ENCODE measurements at places on chromosomes 12 and 14.

DNA sequence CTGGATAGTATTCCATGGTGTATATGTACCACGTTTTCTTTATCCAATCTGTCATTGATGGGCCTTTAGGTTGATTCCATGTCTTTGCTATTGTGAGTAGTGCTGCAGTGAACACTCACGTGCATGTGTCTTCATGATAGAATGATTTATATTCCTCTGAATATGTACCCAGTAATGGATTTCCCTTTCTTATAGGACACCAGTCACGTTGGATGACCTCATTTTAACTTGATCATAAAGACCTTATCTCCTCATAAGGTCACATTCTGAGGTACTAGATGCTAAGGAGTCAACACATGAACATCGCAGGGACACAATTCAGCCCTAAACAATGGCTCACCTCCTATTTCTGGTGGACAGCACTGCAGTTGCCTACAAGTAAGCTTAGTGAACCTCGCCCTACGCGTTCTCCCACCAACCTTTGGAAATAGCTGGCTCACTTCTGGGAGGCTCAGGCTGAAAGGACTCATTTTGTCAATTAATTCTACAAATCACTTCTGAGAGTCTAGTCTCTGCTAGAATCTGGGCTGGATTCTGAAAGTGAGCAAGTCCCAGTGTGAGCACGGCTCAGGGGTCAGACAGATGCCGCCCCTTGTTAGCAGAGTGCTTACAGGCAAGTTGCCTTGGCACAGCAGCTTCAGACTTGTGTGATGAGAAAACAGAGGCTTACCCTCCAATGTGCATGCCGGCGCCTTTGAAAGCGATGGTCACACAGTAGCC is 183.8 kb upstream of the GSC start:
- no peak for DNase-seq

DNA sequence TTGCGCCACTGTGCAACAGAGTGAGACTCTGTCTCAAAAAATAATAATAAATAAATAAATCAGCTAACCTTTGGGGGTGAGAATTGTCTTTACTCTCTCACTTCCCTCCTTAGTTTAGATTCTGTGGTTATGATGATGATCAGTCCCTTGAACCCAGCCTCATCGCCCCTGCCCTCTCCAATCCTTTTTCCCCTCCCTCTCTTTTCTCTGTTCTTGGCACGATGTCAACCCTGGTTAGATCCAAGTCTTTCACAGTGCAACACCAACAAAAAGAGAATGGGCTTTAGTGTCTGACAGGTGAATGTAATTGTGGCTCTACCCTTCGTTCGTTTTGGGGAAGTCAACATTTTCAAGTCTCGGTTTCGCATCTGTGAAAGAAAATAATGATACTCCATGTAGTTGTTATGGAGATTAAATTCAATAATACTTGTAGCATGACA is 59.0 kb downstream of the NTN4 start:
- DNase-seq = peak; percentile 42

- DNase-seq = no peak
Measured at GRCh38 chr14:34223373-34224148, 238.5 kb downstream of the SPTSSA start.

DNA sequence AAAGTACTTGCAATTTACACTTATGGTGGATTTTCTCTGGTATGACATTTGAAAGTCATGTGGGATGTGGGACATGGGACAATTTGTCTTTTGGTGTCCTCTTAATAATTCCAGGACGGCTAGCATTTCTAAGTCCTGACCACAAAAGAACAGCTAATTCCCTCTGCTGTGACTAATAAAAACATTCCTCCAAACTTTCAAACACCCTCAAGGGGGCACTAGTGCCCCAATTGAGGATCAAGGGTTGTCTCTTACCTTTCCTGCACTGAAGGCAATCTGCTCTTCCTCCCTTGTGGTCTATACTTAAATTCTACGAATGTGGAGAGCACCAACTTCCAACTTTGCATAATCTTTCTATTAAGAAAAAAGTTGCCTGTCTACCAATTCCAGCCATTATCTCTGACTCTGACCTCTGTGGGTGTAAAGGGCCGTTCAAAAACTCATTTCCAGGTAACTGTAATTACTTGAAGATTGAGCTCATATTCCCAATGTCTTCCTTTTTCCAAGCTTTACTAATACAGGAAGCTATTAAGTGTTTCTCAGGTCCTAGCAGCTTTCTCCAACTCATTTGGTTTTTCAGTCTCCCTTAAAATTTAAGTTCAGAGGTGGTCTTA is 210.2 kb downstream of the PTPRO start:
- peak; percentile 76 for DNase-seq

GRCh38 chr12:18439541-18439940 is 178.2 kb downstream of the PIK3C2G start:
- DNase-seq = no peak

DNA sequence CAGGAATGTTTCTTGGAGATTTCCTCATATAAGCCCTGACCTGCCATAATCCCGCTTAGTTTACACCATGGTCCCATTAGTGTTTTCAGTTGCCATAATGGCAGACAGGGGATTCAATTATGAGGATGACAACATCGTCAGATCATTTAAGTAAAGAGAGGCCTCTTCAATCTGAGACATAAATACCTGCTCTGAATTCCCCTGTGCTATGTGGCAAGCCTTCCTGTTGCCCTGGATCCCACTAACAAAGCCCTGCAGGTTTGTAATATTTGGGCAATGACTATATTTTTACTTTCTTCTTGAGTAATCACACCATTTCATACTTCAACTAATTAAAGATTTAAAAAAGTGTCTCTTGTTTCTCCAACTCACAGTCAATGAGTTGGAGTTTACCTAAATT is 108.9 kb downstream of the TRAFD1 start:
- DNase-seq = no peak

DNA sequence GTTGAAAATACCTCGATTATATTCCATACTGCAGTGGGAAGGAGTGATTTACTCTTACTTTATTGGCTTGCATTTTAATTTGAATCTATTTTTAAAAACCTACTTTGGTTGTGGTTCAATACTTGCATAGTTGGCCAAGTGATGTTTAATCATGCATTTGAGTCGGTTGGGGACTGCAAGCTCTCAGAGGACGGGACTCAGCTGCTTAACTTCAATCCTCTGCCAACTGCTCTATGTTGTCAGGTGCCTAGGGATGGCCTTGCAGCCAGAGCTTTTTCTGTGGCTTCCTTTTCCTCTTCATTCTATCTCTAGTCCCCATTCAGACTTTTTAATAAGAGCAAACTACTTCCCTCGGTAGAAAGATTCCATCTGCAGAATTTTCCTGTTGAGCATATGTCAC is 53.4 kb upstream of the KRR1 start:
- no peak for DNase-seq

GRCh38 chr14:104798300-104799243 is 2.3 kb upstream of the ZBTB42 start:
- DNase-seq = peak; percentile 30

- DNase-seq = peak; percentile 51
Measured at GRCh38 chr14:66850258-66850888, 338.9 kb upstream of the GARIN2 start.

DNA sequence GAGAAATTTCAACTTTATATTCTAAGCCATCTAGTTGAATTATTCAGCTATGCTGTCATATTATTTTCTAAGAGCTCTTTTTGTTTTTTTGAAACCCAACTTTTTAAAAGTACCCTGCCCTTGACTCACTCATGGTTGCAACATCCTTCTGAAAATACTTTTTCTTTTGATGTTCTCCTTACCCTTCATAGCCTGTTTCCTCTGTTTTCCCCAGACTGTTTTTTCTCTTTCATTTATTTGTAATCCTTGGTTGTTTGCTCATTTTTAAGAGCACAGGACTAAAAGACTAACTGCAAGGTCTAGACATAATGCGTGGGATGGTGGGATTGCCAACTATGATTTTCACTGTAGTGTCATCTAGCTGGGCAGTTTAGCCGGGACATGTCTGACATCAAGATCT is 21.2 kb upstream of the CDKL1 start:
- DNase-seq = no peak

- no peak for DNase-seq
Measured at GRCh38 chr14:85444635-85445034, 85.3 kb upstream of the FLRT2 start.

DNA sequence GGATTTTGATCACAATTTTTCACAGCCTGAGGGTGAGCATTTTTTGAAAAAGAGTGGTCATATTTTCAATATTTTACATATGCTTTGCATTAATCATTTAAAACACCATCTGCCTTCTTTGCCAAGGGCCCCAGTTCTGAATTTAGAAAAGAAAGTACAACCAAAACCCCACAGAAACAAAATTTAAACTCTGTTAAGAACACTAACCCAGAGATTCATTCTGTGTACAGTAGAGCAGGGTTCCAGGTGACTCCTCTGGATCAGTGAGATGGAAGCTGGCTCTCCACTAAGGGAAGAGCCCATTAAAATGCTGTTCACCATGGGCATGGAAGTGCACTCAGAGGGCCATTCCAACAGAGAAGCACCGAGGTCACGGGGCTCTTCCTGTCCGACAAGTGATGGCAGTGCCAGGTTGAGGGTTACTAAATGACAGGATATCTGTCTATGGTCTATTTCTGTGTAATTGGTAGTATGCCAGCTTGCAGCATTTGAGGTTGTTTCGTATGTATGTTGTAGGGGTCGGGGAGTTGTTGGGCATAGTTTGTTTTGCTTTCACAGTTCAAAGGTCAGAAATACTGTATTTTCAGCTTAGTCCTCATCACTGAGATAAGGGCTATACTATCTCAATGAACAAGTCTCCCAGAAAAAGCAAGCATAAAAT is 95.9 kb downstream of the SLC35F4 start:
- no peak for DNase-seq

GRCh38 chr12:13204428-13204827 is 7.9 kb downstream of the EMP1 start:
- no peak for DNase-seq

GRCh38 chr14:101077481-101078074 is 174.1 kb upstream of the RTL1 start:
- DNase-seq = no peak

DNA sequence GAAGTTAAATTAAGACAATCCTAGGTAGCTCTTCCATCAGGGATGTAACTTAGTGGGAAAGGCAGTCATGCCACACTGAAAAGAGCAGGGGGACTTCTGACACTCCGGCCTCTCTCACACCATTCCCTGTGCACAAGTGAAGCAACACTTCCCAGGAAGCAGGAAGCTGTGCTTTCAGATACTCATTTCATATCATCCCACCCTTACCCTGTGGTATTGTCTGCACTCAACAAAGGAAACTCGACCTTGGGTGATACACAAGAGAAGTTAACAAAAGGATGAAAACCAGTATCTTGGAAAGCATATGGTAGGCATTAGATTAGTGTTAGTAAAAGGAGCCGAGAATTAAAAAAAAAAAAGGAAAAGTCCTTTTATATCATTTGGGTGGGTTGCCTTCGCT is 61.3 kb upstream of the MDM1 start:
- no peak for DNase-seq

DNA sequence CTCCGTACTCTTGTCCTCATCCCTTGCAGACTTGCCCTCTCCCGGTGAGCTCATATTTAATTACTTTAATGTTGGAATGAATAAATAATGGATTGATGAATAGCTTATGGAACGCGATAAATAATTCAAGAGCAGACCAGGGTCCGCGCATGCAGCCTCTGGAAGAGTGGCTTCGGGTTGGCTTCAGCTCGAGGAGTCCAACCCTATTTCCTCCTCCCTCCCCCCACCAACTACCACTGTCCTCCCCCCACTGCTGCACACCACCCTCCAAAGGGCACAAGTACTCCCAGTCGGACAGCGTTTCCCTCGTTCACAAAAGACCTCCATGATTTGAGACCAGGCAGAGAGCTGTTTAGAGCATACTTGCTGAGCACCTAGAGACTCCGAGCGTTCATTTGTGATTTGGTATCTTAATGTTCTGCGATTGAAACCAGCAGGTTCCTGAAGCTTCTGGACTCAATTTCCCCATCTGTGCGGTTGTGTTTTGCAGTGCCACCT is 647 bp upstream of the SIX1 start:
- DNase-seq = peak; percentile 35

GRCh38 chr12:114320968-114321367 is 85.0 kb downstream of the TBX5 start:
- DNase-seq = no peak

GRCh38 chr14:63524537-63525155 is 18.5 kb downstream of the PPP2R5E start:
- DNase-seq = peak; percentile 50

- DNase-seq = no peak
Measured at GRCh38 chr12:123037791-123038190, 57.3 kb downstream of the ARL6IP4 start.

DNA sequence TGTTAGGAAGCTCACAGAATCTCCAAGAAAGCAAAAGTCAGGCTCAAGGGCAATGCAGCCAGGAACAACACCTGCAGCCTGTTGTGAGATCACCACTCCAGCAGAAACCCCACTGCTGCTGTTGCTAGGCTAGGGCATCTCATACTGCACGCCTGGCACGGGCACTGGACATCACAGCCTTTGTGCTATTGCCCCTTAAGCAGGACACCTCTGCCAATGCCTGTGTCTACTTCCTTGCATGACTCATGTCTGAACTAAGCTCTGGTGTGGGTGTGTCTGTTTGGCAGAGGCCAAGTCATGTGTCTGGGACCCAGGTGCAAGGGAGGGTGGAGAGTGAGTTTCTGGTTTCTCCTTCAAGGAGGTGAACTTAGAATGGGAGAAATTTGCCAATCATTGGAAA is 10.0 kb upstream of the DDX47 start:
- DNase-seq = peak; percentile 45

- DNase-seq = no peak
Measured at GRCh38 chr12:119704065-119704747, 36.3 kb downstream of the PRKAB1 start.

GRCh38 chr14:73720636-73721035 is 6.5 kb upstream of the PNMA1 start:
- no peak for DNase-seq

- DNase-seq = no peak
Measured at GRCh38 chr14:102373110-102373509, 10.4 kb downstream of the TECPR2 start.

GRCh38 chr12:117523971-117524370 is 162.5 kb upstream of the NOS1 start:
- no peak for DNase-seq

DNA sequence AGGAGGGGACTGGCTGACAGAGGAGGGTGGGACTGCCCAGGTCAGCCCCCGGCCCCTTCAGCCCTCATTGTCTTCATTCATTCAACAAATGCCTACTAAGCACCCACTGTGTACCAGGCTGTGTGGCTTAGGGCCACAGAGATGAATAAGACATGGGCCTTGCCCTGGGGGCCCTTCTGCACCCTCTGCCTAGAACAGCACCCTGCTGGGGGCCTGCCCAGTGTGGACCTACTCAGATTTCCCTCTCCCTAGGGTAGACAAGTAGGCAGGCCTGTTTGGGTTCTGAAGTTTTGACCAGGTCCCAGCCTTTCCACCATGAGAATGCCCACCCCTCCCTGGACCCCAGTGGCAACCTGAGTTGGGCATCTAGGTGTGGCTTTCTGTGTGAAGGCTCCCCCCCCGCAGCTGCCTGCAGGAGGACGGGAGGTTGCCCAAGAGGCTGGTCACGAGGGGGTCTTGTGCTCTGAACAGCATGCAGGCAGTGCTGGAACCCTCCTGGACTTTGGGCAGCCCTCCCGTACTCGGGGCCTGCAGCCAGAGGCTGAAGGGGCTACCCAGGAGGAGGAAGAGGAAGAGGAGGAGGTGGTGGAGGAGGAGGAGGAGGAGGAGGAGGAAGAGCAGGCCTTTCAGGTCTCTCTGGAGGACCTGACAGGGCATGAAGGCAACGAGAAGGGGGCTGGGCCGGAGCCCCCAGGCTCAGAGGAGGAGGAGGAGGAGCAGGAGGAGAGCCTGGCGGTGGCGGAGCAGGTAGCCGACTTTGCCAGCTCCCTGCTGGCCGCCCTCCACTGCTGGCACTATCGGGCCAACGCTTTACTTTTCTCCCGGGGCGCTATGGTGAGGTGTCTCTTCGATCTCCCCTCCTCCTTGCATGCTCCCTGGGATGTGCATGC is 33.4 kb downstream of the PLEKHG3 start:
- DNase-seq = no peak

All from B cell (primary cell).